ENCODE measurements at places on chromosomes 6 and 20. TPM values are rescaled to one million over a fixed set of nuclear protein-coding genes. Genes with fewer than 3 reads are reported as not detected.

DNA sequence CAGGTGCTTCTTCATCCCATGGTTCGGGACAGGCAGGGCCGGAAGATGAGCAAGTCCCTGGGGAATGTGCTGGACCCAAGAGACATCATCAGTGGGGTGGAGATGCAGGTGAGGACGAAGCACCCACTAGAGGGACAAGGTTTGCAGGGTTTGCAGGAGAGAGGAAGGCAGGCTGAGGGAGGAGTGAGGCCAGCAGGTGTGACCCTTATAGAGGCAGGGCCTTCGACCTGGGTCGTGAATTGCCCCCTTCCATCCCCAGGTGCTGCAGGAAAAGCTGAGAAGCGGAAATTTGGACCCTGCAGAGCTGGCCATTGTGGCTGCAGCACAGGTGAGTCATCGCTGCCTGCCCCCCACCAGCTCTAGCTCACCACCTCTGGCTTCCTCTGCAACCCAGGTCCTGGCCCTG is 8.4 kb downstream of the VARS2 start:
- no peak for DNase-seq

DNA sequence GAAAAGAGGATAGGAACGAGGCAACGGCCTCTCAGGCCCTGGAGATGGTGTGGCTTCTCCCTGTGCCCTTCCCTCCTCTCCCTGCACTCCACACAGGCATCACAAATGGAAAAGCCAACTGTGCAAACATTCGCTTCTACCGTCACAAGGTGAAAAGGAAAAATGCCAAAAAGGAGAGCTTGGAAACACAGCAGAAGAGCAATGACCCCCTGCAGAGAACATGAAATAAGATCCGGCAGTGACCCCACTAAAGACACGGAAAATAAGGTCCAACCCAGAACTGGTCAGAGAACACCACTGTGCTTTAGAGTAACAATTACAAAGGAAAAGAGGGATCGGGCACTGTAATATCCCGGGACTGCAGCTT is 63.0 kb downstream of the SLC22A23 start:
- DNase-seq: peak; percentile 27

- no peak for DNase-seq
Observed at GRCh38 chr6:163756079-163756478, 341.6 kb downstream of the QKI start.

- DNase-seq: no peak
Observed at GRCh38 chr20:48661575-48662455, 166.0 kb downstream of the PREX1 start.

DNA sequence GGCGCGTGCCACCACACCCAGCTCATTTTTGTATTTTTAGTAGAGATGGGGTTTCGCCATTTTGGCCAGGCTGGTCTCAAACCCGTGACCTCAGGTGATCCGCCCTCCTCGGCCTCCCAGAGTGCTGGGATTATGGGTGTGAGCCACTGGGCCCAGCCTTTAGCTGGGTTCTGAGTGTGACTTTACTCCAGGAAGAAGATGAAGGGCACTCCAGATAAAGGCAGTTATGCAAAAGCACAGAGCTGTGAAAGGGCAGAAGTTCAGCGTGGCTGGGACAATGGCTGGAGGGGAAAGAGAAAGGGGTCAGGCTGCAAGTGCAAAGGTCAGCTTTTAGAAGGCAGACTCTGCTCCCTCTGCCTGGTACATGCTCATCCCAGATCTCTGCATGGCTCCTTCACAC is 39.7 kb downstream of the MAP3K5 start:
- no peak for DNase-seq

GRCh38 chr20:51098284-51098810 is 75.4 kb upstream of the KCNG1 start:
- no peak for DNase-seq

DNA sequence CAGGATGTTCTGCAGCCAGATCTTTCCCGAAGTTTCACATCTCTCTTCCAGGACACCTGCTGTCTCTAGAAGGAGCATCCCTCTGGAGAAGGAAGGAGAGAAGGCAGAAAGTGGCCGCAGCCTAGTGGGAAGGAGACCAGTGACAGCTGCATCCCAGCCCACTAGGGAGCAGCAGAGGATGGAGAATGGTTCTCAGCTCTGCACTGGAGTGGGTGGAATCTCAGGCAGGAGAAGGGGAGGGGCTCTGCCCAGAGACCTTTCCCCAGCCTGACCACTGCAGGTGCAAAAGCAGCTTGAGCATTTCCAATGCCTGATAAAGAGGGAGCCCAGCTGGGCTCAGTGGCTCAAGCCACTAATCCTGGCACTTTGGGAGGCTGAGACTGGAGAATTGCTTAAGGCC is 32.3 kb downstream of the NCR2 start:
- DNase-seq: no peak

The NUS1 gene
- total RNA-seq: 17.6 TPM
